ENCODE measurements at places on chromosomes 3 and 15.
A peak's percentile ranks its signal among the peaks of the same experiment; 100 is the strongest.

- DNase-seq, result no peak
Measured at GRCh38 chr3:27471923-27472550, 12.1 kb downstream of the SLC4A7 start.

DNA sequence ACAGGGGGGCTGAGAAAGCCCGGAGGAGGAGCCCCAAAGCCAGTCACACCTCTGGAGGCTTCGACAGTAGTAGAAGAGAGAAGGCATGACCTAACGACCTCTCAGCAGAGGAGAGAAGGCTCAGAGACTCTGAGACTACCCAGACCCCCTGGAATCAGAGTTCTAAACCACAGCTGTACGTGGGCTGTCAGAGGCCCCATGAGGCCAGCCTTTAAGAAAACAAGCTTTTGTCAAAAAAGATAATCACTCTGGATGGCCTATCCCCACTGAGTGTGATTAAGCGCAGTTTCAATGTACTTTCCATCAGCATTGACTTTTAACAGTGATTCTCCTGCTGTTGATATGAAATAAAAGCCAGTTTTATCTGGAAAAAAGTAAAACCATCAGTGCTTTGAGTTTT, 330.3 kb downstream of the CLSTN2 start:
- no peak for DNase-seq

GRCh38 chr15:80404057-80404760, at the start of gene ARNT2:
Gene ARNT2 (plus strand): TSS chr15:80404382. CDS start chr15:80404516, 134 bp downstream.
- DNase-seq, result no peak

- DNase-seq, result peak; percentile 67
Measured at GRCh38 chr3:151316267-151316991, at the start of gene GPR87. Gene GPR87 (minus strand): TSS chr3:151316820. CDS start chr3:151300100, 16,720 bp downstream.

Data from epithelial cell of proximal tubule (primary cell).